Stimulated activated CD8-positive, alpha-beta memory T cell treated with anti-CD3 and anti-CD28 coated beads, Interleukin-12 subunit alpha, Interleukin-12 subunit beta, amount 100 ng/mL, for 4 hours (primary cell): ENCODE measurements at places on chromosomes 12 and 14.

DNA sequence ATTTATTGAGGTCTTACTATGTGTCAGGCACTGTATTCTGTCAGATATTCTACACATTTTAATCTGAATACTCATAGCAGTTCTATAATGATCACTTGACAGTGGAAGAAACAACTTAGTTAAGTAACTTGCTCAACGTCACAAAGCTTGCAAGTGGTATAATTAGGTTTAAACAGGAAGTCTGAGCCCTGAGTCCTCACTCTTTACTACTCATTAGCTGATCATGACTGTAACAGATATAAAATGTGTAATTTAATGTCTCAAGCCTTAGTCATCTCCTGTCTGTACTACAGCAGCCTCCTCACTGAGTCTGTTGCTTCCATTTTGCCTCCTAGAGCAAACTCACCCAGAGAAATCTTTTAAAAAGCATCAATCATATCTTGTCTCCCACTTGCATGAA is 38.9 kb downstream of the PPP4R4 start:
- no peak for DNase-seq

DNA sequence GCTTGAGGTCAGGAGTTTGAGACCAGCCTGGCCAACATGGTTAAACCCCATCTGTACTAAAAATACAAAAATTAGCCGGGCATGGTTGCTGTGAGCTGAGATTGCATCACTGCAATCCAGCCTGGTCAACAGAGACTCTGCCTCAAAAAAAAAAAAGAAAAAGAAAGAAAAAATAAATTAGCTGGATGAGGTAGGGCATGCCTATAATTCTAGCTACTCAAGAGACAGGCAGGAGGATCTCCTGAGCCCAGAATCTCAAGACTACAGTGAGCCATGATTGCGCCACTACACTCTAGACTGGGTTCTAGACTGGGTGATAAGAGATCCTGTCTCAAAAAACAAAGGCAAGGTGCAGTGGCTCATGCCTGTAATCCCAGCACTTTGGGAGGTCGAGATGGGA is 16.9 kb downstream of the PPP4R3A start:
- no peak for DNase-seq

DNA sequence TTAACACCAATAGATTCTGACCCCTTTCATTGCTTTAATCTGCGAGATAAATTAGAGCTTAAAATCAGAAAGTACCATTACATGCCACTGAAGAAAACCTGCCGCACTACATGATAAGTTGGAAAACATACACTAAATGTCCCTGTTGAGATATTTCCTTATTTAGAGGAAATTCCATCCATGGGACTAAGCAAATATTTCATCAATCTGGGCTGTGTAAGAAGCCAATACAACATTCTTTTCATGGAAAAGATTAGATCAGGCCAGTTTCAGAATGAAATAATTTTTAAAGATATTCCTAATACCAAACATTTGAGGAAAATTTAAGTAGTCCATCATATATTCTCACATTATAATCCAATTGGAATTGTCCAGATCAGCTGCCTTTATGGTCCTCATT is 112.8 kb downstream of the LLPH start:
- no peak for DNase-seq

DNA sequence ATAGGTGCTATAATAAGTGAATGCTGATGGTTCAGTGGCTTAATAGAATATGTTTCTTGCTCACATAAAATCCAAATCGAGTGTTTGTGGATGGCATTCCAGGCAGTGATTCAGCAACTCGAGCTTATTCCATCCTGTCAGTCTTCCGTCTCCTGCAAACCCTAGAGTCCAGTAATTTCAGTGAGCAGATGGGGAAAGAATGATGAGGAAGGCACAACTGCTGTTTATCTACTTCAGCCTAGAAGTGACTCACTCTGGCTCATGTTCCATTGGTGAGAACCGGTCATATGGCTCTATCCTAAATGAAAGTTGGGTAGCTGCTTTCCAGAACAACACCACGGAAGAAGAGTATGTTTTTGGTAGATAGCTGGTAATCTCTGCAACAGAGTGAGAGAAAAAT is 421.8 kb upstream of the PDE3A start:
- DNase-seq = no peak

- DNase-seq = peak; percentile 95
These were observed at the start of gene PPM1A for GRCh38 chr14:60248697-60249318. TSS of gene PPM1A (plus strand) at chr14:60249221. CDS start at chr14:60282704, 33,483 bp downstream.

DNA sequence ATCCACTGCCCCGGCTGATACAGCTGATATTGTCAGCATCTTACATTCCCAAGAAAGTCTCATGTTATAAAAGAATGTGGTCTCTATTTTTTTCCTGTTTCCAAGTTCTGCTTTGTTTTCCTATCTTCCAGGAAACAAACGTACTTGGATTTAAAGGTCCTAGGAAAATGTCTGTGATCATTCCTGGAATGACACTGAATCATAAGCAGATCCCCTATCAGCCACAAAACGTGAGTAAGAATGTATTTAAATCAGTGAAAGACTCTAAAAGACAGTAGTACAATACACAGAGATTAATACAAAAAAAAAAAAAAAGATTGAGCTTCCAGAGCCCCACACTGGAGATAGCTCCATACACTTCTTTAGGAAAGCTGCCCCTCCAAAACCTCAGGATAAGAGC is 21.7 kb upstream of the TEAD4 start:
- DNase-seq = no peak

DNA sequence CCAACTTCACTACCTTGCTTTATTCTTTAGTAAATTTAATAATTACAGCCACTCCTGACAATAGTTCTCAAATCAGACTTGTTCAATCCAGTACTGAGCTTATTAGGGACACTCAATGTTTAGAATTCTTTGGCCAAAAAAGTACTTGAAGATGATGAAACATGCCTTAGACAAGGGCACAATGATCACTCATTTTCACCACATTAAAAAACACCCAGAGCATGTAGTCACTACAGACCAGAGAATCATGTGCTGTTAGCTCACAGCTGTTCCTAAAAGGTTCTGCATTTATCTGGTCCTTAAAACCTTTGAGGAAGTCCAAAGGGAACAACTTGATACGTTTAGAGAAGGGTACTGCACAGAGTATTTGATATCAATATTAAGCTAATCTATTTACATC is 98.7 kb downstream of the INSM2 start:
- DNase-seq = no peak

- no peak for DNase-seq
These were observed 1.0 kb upstream of the PTMS start for GRCh38 chr12:6765048-6765633.

GRCh38 chr14:57287745-57288144 is 19.0 kb downstream of the AP5M1 start:
- DNase-seq = no peak

DNA sequence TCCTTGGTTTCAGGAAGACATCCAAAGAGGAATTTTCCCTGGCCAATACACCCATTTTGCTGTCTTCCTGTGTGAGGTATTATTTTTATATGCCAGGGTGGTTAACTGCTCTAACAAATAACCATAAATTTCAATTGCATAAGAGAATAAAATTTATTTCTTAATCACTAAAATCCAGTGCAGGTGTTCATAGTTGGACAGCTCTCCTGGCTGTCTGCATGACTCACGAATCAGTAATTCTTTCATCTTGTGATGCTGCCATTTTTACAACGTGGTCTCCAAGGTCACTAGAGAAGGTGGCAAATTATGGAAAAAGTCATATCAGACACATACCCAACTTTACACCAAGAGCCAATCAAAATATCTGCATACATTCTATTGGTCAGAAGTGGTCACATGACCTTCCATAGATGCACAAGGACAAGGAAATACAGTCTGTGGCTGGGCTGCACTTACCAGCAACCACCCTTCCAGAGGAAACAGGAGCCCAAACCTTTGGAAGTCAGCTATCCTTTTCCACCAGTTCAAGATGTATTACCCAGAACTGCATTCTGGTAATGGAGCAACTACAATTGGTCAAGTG is 193.5 kb upstream of the PLEKHG7 start:
- DNase-seq = no peak

DNA sequence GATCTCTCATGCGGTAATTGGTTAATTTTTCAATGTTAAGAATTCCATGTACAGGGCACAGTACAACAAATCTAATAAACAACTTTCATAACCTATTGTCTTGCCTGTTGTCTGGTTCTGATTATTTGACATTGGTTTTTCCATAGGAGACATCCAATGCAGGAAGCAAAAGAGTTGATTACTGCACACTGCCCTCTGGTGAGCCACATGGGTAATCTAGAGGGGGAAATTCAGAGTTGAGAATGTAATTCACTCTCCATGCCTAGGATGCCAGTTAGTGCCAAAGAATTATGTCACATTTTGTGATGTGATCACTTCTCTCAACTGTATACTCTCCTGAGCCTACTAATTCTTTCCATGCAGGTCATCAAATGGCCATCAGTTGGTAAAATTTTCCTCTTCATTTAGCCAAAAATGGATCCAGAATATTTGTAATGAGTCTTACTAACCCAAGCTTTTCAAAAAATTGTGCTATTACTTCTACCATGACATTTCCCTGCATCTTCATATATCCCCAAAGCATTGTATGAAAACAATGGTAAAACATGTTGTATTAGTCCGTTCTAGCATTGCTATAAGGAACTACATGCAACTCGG is 17.7 kb upstream of the CCDC91 start:
- DNase-seq = no peak

- DNase-seq = no peak
These were observed 50.6 kb upstream of the PTGR2 start for GRCh38 chr14:73800970-73801515.

- DNase-seq = no peak
These were observed 27.5 kb upstream of the MDM1 start for GRCh38 chr12:68359674-68360073.

- DNase-seq = no peak
These were observed 28.3 kb downstream of the MMP17 start for GRCh38 chr12:131856366-131857097.

GRCh38 chr14:94690486-94690885 is 78.3 kb downstream of the SERPINA3 start:
- DNase-seq = no peak

DNA sequence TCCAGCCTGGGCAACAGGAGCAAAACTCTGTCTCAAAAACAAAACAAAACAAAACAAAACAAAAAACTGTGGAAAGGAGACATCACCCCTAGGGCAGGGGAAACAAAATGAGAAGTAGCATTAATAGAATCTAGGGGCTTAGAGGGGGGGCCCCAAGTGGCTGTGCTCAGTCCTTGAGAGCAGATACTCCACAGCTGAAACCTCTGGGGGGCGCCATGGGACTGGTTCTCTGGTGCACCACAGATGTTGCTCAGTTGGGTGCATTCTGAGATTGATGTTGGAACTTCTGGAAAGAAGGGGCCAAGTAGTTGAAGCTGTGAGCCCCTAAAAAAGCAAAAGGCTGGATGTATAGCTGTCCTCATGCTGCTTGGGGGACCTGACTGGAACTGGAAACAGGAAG is 11.8 kb upstream of the SYNE2 start:
- peak; percentile 35 for DNase-seq

DNA sequence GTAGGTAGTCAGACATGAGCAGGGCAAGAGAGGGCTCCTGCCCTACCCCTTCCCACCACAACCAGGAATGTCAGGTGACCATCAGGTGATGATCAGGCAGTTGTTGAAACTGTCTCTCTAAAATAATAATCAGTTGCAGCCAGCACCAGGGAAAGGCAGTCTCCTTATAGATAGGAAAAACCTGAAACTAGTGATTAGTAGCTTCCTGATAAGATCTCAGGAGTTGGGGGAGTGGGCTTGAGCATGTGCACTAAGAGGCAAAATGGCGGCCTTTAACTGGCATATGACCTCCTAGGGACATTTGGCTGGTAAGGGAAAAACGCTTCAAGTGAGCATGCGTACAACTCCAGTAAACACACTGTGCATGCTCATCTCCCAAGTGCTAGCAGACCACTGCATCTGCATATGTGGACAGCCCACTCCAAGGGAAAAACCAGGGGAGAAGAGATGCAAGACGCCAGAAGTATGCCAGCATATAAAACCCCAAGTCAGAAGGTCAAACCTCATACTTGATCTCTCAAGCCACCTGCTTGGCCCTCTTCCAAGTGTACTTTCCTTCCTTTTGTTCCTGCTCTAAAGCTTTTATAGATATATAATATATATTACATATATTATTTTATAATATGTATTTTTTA is 37.1 kb downstream of the TGFB3 start:
- DNase-seq = no peak

DNA sequence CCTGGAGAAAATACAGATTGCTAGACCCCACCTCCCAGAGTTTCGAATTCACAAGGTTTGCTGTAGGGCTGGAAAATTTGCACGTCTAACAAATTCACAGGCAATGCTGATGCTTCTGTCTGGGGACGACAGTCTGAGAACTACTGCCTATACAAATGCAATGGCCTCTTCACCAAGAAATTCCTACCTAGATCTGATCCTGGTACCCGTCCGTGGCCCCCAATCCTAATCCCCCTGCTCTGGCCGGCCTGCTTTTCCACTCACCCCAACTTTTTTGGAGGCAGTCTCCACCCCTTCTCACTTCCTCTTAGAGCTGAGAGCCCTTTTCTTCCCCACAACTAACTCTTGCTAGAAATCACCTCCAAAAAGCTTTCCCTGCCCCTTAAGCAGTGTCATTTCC is 3.1 kb upstream of the SSH1 start:
- DNase-seq = no peak

DNA sequence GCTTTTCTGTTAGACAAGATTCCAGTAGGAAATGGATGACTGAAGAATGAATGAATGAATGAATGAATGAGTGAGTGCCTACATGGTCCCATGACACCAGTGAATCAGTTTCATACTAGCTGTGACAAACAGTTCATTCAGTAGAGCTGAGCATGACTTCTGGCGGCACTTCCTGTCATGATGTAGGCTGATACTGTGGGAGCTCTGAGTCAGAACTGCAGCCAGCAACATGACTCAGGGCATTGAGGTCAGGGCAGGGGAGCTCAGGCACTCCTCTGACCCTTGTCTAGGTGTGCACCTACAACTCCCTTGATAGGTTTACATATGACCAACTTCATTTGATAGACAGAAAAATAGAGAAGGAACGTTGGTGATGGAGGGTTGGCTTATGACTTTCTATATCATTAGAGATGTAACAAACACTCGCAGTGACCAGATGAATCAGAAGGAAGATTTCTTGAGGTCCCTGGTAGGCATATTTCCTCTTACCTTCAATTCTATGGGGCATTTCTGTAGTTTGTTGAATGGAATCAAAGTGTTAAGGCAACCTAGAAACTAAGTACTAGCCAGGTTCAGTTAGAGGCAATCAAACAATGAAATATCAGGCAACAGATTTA is 139.3 kb upstream of the ARHGAP5 start:
- peak; percentile 17 for DNase-seq

- no peak for DNase-seq
These were observed 2.3 kb downstream of the TCL1A start for GRCh38 chr14:95711476-95712176.

DNA sequence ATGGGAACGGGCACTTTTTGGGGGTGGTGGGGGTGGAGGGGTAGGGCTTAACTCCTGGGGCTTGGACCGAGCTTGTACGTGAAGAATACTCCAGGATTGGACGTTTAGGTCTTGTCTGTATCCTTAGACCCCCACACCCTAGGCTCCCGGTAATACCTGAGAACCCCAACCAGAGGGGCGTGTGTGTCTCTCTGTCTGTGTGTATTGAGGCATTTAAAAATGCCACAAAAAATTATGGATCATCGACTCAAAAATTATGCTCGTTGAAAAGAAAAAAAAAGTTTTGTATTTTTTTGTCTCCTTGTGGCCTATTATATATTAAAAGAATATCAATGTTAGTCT is 459 bp downstream of the PPFIBP1 start:
- DNase-seq = no peak
